Stimulated activated CD4-positive, alpha-beta T cell treated with anti-CD3 and anti-CD28 coated beads, Interleukin-15, amount 100 ng/mL, for 24 hours (primary cell): ENCODE measurements at places on chromosomes 16 and 17.
A peak's percentile ranks its signal among the peaks of the same experiment; 100 is the strongest.

GRCh38 chr16:87486713-87487247, 6.0 kb downstream of the ZCCHC14 start:
- DNase-seq = no peak

DNA sequence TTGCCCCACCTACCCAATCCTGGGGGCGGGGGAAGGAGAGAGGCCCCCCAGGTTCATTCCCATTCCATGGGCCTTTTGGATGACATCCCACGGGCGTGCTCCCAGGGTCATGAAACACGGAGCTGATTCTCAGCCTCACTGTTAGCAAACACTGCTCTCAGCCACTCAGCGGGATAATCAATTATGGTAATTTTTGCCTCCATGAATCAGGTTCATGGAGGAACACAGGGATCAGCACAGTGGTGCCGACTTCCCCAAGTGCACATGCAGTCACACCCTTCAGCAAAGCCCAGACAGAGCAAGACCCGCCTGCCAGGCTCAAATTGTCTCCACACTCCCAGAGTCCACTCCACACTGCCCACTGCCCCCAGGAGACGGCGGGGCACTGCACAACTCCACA, 164.6 kb downstream of the ENGASE start:
- DNase-seq = no peak

GRCh38 chr17:68909066-68909465, 46.1 kb downstream of the ABCA8 start:
- DNase-seq = no peak

GRCh38 chr17:3771140-3771539, 29.8 kb downstream of the ITGAE start:
- no peak for DNase-seq

- DNase-seq = peak; percentile 68
Observed at GRCh38 chr16:26645614-26646013, 421.1 kb upstream of the C16orf82 start.

DNA sequence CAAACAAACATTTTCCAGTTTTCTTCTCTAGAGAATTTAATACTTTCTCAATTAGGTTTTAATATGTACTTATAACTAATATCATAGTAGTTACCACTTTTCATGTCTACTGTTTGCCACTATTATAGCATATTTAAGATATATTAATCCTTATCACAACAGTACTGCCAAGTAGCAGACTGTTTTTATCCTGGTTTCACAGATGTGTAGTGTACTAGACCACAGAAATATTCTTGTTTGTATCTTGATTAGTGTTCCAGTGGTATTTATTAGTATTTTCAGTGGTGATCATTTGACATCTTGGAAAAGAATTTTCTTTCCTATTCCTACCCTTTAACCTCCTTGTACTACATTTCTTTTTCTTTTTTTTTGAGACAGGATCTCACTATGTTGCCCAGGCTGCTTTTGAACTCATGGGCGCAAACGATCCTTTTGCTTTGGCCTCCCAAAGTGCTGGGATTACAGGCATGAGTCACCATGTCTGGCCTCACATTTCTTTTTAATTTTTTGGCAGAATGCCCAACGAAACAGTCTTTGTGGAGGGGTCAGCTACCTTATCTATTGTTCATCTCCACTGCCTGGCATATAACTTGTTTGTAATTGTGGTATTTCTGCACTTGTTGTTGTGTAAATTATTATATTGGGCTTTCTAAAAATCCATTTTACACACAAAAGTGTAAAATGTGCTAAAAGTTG, 27.2 kb downstream of the MAP2K4 start:
- DNase-seq = no peak

- DNase-seq = no peak
Observed at GRCh38 chr17:77862890-77863813, 95.4 kb upstream of the TNRC6C start.

- DNase-seq = no peak
Observed at GRCh38 chr16:86498155-86498670, 12.1 kb upstream of the FOXF1 start.

DNA sequence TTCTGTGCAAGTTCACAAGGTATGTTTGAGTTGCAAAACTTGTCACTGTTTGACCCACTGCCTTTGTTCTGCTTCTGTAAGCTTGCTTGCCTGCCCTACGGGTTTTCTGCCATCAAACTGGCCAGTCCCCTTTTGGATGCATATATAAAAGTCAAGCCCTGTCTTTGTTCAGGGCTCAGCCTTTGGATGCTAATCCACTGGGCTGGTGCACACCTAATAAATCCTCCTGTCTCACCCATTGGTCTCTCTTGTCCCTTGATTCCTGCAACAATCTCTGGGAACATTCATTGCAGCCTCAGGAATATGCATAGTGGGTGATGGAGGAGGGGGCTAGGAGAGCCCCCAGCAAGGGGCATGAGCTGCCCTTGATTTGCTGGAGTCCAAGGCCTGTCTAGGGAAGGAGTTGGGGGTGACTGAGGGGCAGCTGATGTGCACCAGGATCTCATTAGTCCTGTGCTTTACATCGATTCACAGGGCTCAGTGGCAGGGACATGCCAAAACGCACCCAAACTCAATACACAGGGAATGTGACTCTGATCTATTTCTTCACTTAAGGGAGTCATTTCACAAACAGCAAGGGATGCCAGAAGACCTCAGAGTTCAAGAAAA, 225.4 kb upstream of the NLRP1 start:
- no peak for DNase-seq

GRCh38 chr16:8729779-8730334, 55.4 kb downstream of the ABAT start:
- no peak for DNase-seq

DNA sequence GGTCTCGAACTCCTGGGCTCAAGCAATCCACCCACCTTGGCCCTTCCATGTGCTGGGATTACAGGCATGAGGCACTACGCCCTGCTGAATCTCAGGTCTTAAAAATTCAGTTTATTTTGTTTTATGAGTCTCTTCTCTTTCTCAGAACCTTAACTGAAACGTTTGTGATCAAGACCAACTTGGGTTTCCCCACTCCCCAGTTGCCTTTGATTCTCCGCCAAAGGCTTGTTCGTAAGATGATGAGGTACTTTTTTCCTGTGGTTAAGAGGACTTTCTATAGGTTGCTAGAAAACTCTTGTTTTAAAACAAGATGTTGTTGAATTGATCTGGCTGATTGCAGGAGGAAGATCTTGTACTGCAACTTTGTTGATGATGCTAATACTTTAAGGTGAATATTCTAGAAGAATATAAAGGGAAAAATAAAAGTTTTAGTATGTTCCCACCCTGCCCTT, 11.7 kb downstream of the ABCC1 start:
- DNase-seq = peak; percentile 77

GRCh38 chr17:36024106-36024869, 6.5 kb upstream of the CCL23 start:
- DNase-seq = no peak

- no peak for DNase-seq
Observed at GRCh38 chr16:35743101-35743692, 2283.8 kb downstream of the TP53TG3F start.

DNA sequence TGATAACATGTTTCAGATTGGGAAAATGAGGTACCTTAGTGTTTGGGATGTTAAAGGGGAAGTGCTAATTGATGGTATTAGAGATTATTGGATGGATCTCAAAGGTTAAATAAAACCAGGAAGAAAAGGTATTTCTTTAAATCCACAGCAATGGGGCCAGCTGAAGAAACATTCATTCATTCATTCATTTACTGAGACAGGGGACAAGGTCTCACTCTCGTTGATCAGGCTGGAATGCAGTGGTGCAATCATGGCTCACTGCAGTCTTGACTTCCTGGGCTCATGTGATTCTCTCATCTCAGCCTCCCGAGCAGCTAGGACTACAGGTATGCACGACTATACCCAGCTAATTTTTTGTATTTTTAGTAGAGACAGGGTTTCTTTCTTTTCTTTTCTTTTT, 19.8 kb downstream of the EARS2 start:
- no peak for DNase-seq

DNA sequence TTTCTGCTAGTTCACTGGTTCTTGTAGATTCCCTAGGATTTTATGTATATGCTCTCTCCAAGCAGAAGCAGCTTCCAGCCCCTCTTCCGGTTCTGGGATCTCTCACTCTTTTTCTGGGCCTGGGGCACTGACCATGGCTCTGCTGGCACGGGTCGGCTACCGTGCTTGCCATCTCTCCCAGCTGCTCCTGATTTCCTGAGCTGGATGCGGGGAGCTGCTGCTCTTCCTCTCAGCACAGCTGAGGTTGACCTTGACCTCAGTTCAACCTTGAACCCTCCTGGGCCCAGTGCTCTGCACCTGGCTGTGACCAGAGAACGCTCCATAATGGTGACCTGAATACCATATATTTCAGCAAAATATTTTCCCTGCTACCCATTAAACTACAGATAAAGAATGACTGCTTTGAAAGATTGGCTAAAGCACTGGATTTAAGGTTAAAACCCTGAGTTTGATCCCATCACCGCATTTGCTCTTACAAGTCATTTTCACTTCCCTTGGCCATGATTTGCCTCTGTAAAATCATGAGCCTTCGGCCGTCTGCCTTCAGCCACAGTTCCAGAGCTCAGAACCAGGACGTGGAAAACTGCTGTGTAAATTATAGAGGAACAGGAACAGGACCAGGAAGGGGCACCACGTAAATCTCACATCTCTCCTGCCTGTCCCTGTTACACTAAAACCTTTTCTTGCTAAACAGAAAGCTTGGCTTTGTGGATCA, 130.8 kb upstream of the CHMP6 start:
- DNase-seq = no peak

- peak; percentile 53 for DNase-seq
Observed at GRCh38 chr16:49592546-49593423, 219.2 kb downstream of the C16orf78 start.

DNA sequence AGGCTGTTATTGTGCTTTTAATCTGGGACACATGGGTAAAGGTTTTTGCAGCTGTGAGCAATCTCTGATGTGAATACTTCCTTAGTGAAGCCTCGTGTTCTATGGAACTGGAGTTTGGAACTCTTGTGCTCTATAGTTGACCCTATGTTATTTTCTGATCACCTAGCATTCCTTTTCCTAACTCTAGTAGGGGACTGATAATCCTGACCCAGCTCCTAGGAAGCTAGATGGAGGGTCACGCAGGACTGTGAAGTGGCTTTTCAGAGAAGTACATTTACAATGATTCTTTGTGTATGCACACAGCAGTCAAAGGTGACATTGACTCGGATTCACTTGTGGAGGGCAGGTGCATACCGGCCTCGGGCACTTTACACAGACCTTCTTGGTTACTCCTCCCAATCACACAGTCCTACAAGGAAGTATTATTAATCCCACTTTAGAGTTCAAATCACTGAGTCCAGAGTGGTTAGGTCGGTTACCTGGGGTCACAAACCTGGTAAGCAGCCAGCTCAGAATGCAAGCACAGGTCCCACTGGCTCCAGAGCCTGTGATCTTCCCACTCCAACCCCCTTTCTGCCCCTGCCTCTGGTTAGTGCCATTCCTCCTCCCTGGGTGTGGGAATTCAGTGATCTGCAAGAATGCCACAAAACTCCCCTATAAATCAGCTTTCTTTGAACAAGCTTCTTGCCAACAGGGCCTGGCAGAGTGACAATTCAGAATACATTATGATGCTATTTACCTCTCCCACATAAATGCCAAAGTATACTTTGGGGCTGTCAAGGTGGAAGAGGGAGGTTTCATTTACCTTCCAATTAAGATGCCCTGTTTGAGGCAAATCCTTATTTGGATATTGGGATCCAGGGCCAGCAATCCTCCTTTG, 7.1 kb downstream of the CHD9NB start:
- no peak for DNase-seq

GRCh38 chr17:40097931-40098845, 2.2 kb downstream of the NR1D1 start:
- DNase-seq = peak; percentile 47

- no peak for DNase-seq
Observed at GRCh38 chr16:89155851-89156739, 15.5 kb upstream of the CDH15 start.

DNA sequence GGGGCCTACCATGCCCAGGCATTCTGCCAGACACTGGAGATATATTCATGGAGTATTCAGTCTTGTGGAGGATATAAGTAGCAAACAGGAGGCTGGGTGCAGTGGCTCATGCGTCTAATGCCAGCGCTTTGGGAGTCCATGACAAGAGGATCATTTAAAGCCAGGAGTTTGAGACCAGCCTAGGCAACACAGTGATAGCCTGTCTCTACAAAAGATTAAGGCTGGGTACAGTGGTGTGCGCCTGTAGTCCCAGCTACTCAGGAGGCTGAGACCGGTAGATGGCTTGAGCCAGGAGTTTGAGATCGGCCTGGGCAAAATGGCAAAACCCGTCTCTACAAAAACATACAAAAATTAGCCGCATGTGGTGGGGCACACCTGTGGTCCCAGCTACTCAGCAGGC, 37.7 kb upstream of the CDH3 start:
- DNase-seq = no peak

DNA sequence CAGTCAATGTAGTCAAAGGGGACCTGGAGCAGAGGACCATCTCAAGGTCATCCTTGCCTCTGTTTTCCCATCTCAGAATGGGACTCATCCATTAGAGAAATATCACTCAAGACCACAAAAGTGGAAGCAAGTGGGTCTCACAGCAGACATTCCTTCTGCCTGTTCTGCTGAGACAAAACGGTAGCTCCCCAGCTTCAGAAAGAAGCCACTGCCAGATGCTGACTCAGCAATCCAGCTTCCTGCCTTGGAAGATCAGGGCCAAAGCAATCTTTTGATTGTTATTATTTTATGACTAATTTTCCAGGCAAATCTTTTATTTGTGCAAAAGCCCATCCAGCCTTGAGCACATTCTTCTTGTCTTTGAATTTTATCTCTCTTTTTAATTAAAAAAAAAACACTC, 86.8 kb downstream of the CCT6B start:
- no peak for DNase-seq

DNA sequence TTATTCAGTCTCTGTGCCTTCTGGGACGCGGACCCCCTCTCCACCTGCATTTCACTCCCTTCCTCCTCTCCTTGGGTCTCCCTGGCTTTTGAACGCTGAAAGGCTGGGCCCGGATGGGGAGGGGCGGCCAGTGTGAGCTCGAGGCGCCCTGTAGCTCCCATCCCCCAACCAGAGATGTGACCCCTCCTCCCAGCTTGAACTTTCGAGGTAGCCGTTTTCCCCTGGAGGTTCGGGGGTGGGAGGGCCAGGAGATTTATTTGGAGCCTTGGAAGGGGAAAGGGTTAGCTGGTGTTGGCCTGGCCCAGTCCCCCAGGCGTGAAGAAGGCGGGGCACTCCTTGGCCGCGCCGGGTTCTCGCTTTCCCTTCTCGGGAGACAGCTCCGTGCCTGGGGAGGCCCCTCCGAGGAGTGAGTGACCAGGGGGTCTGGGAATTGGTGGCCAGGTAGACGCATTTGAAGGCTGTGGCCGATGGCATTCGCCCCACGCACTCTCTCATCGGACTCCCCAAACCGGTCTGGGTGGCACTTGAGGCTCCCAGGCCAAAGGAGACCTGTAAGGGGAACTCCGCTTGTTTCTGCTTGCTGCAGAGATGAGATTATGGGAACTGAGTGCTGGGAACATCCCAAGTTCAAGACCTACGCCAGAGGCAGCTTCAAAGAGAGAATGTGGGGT, 942 bp downstream of the LDAF1 start:
- peak; percentile 23 for DNase-seq
